ENCODE measurements at places on chromosomes 5 and 9.
A peak's percentile ranks its signal among the peaks of the same experiment; 100 is the strongest.

GRCh38 chr5:92467695-92468094 is 1084.6 kb upstream of the ARRDC3 start:
- no peak for DNase-seq

- DNase-seq, result no peak
Observed at GRCh38 chr9:33019797-33020196, 5.3 kb upstream of the DNAJA1 start.

DNA sequence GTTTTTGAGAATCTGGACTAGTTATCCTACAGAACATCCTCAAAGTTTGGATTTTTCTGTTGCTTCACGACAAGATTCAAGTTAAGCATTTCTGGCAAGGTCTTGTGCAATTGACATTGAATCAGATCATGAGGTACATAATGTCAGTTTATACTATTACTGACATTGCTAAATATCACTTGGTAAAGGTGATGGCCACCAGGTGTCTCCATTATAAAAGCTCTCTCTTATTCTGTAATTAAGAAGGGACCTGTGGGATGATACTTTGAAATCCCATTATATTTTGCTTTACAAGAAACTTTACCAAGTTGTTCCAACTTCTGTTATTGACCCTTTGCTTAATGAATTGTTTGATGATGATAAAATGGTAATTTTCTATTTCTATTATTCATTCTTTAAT is 131.0 kb upstream of the ASTN2 start:
- DNase-seq, result no peak

DNA sequence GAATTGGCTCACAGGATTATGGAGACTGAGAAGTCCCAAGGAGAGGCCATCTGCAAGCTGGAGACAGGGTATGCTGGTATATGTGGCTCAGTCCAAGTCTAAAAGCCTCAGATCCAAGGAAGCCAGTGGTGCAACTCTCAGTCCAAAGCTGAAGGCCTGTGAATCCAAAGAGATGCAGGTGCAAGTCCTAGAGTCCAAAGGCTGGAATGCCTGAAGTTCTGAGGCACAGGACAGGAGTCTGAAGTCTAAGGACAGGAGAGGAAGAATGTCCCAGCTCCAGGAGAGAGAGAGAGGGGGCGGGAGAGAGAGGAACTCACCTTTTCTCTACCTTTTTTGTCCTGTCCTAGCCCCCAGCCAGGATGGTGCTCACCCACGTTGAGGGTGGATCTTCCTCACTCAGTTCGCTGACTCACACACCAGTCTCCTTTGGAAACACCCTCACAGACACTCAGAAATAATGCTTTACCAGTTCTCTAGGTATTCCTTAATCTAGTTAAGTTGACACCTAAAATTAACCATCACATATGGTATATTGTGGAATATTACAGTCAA is 49.6 kb downstream of the KCNN2 start:
- DNase-seq, result no peak

DNA sequence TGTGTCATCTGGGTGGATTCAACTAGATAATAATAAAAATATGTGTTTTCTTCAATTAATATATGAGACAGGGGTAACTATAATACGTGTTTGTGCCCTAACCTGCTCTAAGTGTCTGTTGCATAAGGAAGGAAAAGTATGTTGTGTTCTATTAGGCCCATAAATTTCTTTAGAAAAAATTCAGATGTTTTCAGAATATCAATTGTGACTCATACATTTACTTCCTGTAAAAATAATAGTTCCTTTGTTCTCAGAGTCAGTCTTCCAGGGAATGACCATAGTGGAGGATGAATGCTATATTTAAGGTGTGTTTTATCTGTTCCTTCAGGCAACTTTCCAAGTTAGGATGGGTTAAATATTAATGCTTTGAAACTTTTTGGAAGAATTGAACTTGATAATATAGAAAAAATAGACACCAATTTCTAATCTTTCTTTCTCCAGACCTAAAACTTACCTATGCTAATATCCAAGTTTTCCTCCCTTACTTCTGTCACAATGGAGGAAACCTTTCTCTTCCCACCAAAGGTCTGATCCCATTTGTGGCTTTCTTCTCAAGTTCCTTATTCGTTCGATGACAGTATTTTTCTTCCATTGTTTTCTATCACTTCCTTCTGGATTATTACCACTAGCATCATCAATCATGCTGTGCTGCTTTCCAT is 49.9 kb downstream of the ISL1 start:
- DNase-seq, result no peak

- no peak for DNase-seq
Observed at GRCh38 chr9:114264806-114265550, 57.9 kb upstream of the ORM1 start.

DNA sequence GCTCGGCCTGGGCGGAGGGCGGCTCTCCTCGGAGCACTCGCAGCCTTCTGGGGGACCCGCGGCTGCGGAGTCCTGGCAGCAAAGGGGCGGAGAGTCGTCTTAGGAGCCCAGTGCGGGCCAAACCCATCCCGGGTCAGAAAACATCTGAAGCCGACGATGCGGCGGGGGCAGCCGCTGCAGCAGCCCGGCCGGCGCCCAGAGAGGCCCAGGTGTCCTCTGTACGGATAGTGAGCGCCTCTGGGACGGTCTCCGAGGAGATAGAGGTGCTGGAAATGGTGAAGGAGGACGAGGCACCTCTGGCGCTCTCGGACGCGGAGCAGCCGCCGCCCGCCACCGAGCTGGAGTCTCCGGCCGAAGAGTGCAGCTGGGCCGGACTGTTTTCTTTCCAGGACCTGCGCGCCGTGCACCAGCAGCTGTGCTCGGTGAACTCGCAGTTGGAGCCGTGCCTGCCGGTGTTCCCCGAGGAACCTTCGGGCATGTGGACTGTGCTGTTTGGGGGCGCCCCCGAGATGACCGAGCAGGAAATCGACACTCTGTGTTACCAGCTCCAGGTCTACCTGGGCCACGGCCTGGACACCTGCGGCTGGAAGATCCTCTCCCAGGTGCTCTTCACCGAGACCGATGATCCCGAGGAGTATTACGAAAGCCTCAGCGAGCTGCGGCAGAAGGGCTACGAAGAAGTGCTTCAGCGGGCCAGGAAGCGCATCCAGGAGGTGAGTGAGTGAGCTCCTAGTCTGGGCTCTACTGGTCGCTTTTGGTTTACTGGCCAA is 1.2 kb downstream of the JMY start:
- peak; percentile 47 for DNase-seq

GRCh38 chr9:107249665-107250285 is 33.3 kb upstream of the RAD23B start:
- no peak for DNase-seq

GRCh38 chr9:3963643-3964369 is 336.1 kb downstream of the GLIS3 start:
- no peak for DNase-seq

DNA sequence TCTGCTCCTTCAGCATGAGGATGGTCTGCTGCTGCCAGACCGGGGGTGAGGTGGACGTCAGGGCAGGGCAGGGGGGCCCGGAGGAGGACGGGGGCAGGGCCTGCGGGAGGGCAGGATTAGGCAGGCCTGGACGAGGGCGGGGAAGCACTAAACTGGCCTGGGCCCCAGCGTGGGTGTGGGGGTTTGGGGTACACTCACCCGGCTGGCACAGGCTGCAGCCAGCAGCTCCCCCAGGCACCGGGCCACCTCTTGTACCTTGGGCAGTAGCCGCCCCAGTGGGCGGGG is 5.5 kb downstream of the SAPCD2 start:
- no peak for DNase-seq

- no peak for DNase-seq
Observed at GRCh38 chr5:75964008-75964407, 119.2 kb upstream of the SV2C start.

GRCh38 chr5:31213705-31214121 is 20.2 kb downstream of the CDH6 start:
- DNase-seq, result no peak

DNA sequence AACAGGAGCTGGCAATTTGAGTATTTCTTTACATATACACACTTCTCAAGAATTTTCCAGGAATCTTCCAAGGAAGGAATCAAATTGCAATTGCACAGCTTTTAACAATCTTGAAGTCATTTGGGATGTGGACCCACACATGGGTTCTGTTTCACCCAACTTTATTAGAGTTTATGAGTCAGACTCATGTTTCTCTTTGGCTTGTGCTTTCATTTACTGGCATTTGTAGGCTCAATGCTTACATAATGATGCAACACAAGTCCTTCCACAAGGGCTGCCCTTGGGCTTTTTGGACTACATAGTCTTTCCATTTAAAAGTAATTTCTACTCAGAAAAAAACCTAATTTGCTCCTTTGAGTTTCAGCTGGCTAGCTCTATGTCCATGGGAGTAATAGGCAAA is 4.6 kb upstream of the CDC37L1 start:
- DNase-seq, result peak; percentile 24

DNA sequence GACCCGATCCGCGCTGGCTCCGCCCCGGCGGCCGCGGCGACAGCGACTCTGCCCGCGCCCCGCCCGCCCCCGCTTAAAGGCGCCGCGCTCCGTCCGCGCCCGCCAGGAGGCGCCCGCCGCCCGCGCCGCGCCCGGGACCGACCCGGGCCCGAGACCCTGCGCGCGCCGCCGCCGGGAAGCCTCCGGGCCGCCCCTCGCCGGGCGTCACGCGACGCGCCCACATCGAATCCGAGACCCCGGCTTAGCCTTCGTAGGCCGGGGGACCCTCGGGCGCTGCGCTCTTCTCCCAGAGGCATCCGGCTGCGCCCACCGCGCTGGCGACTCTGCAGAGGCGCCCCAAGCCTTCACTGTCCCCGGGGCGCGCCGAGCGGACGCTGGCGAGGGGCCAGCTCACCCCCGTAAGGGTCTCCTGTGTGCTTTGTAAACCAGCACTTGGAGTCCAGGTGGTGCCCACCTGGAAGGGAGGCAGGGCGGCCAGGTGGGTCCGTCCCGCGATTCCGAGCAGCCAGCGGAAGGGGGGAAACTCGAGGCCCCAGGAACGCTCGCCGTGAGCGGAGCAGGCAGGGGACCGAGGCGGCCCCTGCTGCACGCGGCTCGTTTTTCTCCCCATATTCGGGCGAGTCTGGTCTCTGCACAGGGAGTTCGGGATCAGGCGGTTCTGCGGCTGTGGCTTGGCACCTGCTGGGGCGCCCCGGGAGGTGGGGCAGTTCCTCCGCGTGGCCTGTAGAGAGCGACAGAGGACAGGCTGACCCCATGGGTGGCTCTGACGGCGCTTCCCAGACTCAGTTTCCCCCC is 423 bp upstream of the ABCA2 start:
- peak; percentile 60 for DNase-seq

- no peak for DNase-seq
Observed at GRCh38 chr9:20312732-20313131, 309.6 kb downstream of the MLLT3 start.

- no peak for DNase-seq
Observed at GRCh38 chr5:2740876-2741555, 10.5 kb downstream of the IRX2 start.

DNA sequence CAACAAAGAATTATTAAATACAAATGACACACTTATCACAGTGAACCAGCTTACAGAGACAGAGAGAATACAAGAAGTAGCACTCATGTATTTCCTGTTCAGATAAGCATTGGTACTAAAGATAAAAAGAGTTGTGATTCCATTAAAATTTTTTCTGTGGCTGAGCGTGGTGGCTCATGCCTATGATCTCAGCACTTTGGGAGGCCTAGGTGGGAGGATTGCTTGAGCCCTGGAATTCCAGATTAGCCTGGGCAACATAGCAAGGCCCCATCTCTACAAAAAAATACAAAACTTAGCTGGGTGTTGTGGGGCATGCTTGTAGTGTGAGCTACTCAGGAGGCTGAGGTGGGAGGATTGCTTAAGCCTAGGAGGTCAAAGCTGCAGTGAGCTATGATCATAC is 32.9 kb downstream of the FCHO2 start:
- DNase-seq, result no peak

GRCh38 chr9:33881635-33882034 is 64.7 kb downstream of the UBE2R2 start:
- DNase-seq, result no peak

DNA sequence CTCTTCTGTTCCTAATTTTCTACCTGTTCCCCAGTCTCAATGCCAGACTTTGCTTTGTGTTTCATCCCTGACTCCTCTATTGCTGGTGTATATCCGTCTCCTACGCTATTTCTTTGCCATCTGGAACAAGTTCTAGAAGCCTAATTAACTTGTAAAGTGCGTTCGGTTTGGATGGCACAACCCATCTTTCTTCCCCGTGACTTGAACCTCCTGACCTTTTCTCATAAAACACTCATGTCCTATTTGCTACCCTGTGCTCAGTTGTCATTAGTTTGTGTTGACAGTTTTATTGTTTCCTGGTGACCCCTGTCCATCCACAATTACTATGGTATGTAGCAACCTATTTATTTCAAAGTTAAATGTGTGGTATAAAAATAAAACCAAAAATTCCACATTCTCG is 323.5 kb downstream of the TLE4 start:
- DNase-seq, result no peak

DNA sequence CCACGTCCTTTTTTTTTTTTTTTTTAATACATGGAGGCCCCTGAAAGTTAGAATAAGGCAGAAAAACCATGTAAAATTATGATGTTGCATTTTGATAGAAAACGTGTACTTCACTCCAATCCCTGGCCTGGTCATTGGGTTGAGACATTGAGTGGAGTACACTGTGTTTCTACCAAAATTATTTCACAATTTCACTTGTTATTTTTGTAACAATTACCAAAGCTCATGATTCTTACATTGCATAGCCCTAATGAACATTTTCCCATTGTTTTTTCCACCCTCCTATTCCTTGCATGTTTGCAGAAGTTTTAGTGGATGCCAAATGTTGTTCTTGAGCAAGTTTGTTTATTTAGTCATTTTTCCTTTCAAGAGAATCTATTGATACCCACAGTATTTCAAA is 21.9 kb downstream of the MAMDC2 start:
- no peak for DNase-seq

GRCh38 chr9:38286766-38287165 is 105.7 kb upstream of the ALDH1B1 start:
- no peak for DNase-seq

DNA sequence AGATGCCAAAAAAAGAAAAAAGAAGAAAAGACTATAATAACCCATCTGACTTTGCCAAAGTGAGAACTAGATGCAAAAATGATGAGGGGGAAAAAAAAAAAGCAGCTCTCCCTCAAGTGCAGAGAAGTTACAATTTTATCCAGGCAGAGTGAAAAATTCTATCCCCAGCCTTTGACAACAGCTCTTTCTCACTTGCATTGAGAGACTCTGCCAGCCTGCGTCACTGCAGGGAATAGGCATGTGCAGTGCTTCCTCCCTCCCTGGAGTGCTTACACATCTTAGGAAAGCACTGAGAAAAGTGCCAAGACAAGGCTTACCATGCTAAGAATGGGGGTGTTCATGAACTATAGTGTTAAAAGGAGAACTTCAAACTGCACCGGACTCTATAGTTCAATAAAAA is 418.6 kb upstream of the TYRP1 start:
- peak; percentile 38 for DNase-seq

DNA sequence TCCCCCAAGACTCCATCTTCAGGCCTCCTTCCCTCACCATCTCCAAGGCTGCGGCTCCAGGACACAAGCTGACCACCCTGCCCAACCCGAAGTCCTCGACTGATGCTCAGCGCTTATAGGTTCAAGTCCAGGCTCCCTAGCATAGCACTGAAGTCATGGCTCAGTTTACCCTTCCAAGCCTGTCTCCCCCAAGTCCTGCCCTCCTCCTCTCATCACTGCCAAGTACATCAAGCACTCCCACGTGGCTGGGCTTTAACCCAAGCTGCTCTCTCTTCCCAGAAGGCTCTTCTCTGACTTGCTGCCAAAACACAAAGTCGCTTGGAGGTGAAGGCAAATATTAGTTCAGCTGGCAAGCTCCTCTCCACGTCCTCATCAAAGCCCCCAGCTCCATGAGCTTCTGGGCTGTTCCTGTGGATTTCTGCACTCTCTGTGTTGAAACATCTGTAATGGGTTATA is 22.1 kb upstream of the MARCHF6 start:
- peak; percentile 80 for DNase-seq

- DNase-seq, result peak; percentile 13
Observed at GRCh38 chr9:88997646-88998045, 6.4 kb downstream of the S1PR3 start.

GRCh38 chr9:33868440-33868973 is 51.5 kb downstream of the UBE2R2 start:
- DNase-seq, result peak; percentile 39
